ENCODE measurements at places on chromosomes 4 and X. TPM values are rescaled to one million over a fixed set of nuclear protein-coding genes. Genes with fewer than 3 reads are reported as not detected.

DNA sequence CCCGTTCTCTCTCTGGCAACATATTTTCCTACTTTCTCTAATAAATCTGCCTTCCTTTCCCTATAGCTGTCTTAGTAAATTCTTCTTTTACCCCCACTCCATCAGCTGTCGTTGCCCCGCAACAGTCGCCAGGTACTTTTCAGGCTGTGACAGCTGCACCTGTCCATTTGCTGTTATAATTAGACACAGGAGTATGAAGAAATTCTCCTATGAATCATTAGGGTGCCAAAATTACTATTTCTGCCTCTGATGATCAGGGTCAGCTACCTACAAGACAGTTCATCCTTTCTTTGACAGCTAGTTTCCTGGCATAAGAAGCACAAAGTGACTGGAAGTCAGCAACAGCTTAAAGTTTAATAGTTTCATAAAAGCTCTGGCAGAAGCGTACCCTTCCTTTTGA is 19.5 kb upstream of the GALNTL6 start:
- peaks cover 10% of the 10 kb centered on the region for H3K27me3 ChIP-seq
- no peaks in the 10 kb centered on the region for H3K4me1 ChIP-seq
- DNase-seq = no peak
- H3K4me3 ChIP-seq = no peak overlapping the region

DNA sequence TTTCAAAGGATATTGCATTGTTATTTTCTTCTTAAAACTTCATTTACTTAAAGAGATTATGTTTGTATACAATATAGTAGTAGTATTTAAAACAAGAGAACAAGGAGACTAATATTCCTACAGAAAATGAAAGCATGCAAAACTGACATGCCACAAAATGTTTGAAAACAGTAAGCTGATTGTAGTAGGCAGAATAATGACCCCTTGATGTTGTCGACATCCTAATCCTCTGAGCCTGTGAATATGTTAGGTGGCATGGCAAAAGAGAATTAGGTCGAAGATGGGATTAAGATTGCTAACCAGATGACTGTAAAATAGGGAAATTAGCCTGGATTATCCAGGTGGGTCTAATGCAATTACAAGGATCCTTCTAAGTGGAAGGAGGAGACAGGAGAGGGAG is 522.2 kb upstream of the NR3C2 start:
- H3K27me3 ChIP-seq = peaks cover 3% of the 10 kb centered on the region
- DNase-seq = no peak
- no peaks in the 10 kb centered on the region for H3K36me3 ChIP-seq
- H3K27ac ChIP-seq = no peak overlapping the region

- H3K27me3 ChIP-seq = peaks cover 98% of the 10 kb centered on the region
- peaks cover 25% of the 10 kb centered on the region for H3K4me1 ChIP-seq
- no peak overlapping the region for H3K27ac ChIP-seq
- H3K36me3 ChIP-seq = no peaks in the 10 kb centered on the region
- peak overlapping the region; percentile 94 for H3K4me3 ChIP-seq
- DNase-seq = no peak
These were observed 548 bp downstream of the NEUROG2 start for GRCh38 chr4:112515198-112516065.

The CT45A2 gene
- total RNA-seq = not detected

DNA sequence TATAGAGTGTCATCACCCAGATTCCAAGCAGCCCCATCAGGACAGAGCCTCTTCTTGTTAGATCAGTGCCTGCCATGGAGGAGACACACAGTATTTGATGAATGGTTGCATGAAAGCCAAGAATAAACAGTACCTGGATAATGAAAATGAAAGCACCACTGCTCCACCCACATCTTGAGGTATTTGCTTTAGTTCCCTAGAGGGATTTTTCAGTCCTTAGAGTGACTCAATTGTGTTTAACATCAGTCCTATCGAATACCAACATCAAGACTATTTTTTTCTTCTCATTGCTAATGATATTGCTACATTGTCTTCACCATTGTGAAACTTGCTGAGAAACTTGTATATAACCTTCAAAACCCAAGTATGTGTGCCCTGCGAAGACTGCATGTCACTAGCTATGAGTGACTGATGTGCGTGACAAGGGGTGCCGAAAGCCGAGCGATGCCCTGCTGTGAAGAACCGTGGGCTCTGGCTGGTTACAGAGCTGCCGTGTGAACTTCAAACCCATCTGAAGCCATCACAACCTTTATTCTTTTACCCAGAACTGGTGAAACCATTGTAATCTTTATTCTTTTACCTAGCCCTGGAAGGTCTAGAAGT is 211.3 kb upstream of the FAT1 start:
- H3K27ac ChIP-seq = peak overlapping the region; percentile 89
- no peaks in the 10 kb centered on the region for H3K27me3 ChIP-seq
- no peak for DNase-seq
- H3K4me3 ChIP-seq = peak overlapping the region; percentile 38
- peaks cover 29% of the 10 kb centered on the region for H3K4me1 ChIP-seq

- no peaks in the 10 kb centered on the region for H3K4me1 ChIP-seq
- H3K27me3 ChIP-seq = no peaks in the 10 kb centered on the region
- H3K27ac ChIP-seq = no peak overlapping the region
- no peak overlapping the region for H3K4me3 ChIP-seq
- peaks cover 9% of the 10 kb centered on the region for H3K36me3 ChIP-seq
These were observed 3.9 kb upstream of the KCND1 start for GRCh38 chrX:48975541-48975940.

The CFAP99 gene
- total RNA-seq = 0.43 TPM

All from type B pancreatic cell (in vitro differentiated cells).